Caki2 (cell line): ENCODE measurements at places on chromosomes 2 and 18.

DNA sequence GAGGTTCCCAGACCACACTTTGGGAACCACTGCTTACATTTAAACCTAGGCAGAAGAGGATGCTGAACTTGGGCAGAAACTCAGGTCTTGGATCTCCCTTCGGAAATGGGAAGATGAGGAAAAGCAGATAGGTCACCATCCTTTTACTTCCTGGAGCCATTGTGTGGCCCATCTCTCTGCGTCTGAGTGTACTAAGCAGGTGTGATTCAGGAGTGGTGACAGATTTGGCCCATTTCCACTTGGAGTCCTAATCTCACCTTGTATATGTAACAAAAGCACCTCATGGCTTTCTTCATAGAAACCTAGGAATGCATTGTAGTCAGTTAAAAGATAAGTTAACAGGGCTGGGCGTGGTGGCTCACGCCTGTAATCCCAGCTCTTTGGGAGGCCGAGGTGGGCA, 71.0 kb downstream of the PRKCE start:
- no peak for DNase-seq

DNA sequence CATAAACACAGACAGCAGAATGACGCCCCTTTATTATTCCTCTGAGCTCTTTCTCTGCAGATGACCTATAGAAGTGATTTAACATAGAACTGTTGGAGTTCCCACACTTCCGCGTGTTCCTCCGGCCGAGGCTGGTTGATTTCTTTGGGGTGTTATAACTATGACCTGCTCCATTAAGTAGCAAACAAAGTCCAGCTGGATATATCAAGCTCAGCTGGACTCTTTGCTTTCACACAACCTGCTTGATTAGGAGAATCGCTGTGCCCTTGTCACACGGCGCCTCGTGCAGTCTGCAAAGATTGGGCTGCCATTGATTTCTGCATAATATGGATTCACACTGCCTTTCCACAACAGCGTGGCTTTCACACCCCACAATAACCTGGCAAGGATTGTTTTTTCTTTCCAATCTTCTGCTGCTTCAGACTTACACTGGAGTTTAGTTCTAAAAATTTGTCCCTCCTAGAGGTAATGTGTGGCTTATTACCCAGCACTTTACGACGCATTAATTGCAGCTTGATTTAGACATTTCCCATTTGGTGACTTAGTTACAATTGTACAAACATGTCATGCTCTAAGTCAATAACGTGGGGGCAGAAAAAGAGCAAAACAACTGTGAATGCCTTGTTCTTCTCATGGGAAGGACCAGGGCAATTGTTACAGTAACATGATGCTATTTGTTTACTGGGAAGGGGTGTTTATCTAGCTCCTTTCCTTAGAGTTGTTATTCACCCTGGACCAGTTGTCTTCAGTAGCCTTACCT, 485.7 kb downstream of the TXNL1 start:
- no peak for DNase-seq

GRCh38 chr2:86304416-86304815, 33.0 kb downstream of the REEP1 start:
- no peak for DNase-seq

GRCh38 chr2:139142252-139142880, 362.2 kb upstream of the NXPH2 start:
- no peak for DNase-seq

- DNase-seq: no peak
Measured at GRCh38 chr2:52968043-52968442, 799.6 kb upstream of the CHAC2 start.
